Dermis blood vessel endothelial cell (primary cell): ENCODE measurements at places on chromosomes 2 and 18.

GRCh38 chr2:77604953-77605929 lies 83.1 kb upstream of the LRRTM4 start:
- DNase-seq = no peak

GRCh38 chr2:51441786-51442185 lies 409.9 kb upstream of the NRXN1 start:
- peak; percentile 40 for DNase-seq

DNA sequence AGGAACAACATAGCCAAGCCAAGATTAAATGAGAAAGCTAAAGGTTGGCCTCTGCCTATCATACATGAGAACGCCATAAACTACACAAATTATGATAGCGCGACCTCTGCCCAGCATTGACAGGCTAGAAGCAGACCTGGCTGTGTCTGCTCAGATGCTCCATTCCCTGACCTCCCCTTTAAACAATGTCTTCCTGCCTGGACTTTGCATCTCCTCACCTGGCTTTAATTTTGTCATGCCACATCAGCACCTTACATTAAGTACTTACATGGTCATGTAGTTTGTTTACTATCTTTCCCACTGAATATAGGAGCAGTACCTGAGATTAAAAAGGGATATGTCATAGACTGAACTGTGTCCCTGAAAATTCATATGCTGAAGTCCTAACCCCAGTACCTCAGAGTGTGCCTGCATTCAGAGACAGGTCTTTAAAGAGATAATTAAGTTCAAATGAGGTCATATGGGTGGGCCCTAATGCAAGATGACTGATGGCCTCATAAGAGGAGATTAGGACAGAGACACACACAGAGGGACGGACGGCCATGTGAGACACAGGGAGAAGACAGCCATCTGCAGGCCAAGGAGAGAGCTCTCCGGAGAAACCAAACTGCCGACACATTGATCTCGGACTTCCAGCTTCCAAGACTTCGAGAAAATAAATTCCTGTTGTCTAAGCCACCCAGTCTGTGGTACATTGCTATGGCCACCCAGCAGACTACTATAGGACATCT lies 103.7 kb downstream of the BIN1 start:
- DNase-seq = no peak

GRCh38 chr2:19408592-19408991 lies 50.2 kb upstream of the OSR1 start:
- DNase-seq = no peak

DNA sequence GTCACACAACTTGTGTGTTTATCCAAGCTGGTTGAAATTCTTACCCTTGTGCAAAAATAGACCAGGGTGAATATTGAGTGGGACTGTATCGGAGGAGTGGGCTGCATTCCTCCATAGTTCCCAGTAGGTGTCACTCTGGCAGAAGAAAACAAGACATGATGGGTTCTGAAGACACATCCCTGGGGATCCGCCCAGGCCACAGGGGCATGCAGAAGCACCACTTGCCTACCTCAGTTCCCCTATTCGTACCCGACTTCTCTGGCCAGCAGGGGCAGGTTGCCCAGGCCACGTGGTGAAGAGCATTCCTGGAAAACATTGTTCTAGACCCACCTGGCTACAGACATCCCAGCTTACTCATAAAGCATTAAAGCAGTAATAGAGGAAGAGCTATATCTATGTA lies 168.2 kb downstream of the FAM210A start:
- peak; percentile 65 for DNase-seq

GRCh38 chr2:141438536-141438935 lies 692.3 kb downstream of the LRP1B start:
- no peak for DNase-seq

GRCh38 chr2:100234141-100234540 lies 88.2 kb downstream of the LONRF2 start:
- DNase-seq = no peak

DNA sequence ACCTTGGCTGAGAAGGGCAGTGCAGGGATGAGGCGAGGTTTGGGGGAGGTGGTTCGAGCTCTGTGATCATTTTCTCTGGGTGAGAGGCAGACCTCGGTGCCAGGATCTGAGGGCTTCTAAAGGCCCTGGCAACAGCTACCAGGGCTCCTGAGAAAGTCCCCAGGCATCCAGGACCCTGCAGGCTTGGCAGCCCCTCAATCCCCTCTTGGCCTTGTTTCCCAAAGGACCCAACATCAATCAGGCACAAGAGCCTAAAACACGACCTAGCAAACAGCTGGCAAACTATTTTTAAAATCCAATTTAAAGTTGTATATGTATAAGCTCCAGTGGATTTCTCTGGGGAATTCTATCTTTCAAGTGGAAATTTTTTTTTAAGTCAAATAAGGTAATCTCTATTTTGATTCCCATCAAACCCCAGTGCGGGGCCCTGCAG lies 15.0 kb upstream of the MAT2A start:
- DNase-seq = no peak

DNA sequence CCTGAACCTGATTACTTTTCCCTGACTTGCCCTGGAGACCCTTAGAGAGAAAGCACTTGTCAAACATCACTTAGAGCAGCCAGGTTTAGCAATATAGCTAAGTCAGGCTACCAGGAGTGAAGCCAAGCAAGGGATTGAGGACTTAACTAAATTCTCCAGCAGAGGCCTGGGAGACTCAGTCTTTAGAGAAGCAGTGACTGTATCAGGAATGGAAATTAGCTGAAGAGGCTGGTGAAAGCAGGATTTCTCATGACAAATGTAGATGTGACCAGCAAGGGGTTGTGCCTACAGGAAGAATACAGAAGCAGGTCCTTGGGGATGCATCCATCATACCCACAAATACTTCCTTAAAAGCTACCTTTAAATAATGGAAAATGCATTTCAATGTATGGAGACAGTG lies 368.9 kb upstream of the MEIS1 start:
- no peak for DNase-seq

- peak; percentile 92 for DNase-seq
These were observed 36.5 kb downstream of the EFR3B start for GRCh38 chr2:25078170-25079049.

GRCh38 chr18:49699303-49699702 lies 114.0 kb downstream of the ACAA2 start:
- DNase-seq = no peak

DNA sequence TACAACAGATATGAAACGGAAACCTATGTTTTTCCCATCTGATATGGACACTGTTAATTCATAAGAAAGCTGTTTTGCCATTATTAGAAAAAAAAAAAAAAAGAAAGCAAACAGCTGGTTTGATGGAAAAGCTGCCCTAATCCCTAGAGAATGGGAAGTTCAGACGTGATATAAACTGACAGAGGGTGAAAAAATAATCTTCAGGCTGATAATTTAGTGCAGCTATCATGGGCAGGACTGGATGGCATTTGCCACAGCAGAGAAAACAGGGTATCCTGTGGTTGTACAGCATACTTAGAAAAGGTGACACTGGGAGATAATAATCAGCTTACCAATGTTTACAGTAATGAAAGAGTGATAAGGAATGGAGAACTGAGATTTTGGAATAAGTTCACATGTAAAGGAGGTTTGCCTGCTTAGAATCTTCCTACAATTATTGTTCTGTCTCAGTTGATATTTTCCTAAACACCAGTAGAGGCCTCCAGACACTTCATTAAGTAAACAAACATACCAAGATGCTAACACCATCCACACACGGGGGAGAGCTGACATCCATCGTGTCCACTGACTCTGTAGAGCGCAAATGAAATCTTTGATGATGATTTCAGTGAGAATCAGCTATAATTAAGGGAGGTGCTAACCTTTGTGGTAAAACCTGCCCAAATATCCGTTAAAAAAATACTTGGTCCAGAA lies 211.6 kb upstream of the MMADHC start:
- DNase-seq = peak; percentile 72

DNA sequence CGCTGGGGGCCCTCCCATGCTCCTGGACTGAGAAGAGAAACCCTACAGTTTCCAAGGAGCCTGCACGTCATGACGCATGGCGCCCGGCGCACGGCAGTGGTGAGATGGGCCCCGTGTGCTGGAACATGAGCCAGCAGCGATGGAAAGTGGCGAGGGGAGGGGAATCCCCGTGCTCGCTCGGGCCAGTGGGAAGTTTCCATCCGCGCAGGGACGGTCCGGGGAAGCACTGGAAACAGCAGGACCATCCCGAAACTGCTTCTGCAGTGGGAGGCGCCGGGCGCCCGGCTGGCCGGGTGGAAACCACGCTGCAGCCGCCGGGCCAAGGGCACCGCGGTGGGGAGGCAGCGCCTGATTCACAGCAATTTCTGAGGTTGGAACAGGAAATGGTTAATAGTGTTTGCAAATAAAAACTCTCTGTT lies 4.9 kb upstream of the PDCD1 start:
- DNase-seq = peak; percentile 71

- DNase-seq = no peak
These were observed 1127.0 kb upstream of the CRIM1 start for GRCh38 chr2:35228584-35228983.

DNA sequence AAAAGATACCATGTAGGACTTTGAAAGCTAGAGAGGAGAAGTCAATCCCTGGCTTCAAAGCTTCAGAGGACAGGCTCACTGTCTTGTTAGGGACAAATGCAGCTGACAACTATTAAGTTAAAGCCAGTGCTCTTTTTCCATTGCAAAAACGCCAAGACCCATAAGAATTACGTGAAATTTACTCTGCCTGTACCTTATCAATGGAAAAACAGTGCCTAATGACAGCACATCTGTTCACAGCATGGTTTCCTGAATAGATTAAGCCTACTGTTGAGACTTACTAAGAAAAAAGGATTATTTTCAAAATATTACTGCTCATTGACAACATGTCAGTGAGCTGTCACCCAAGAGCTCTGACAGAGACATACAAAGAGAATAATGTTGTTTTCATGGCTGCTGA lies 52.9 kb downstream of the ANKRD12 start:
- DNase-seq = no peak

- peak; percentile 84 for DNase-seq
These were observed 68.6 kb downstream of the EXOC6B start for GRCh38 chr2:72757177-72757775.

DNA sequence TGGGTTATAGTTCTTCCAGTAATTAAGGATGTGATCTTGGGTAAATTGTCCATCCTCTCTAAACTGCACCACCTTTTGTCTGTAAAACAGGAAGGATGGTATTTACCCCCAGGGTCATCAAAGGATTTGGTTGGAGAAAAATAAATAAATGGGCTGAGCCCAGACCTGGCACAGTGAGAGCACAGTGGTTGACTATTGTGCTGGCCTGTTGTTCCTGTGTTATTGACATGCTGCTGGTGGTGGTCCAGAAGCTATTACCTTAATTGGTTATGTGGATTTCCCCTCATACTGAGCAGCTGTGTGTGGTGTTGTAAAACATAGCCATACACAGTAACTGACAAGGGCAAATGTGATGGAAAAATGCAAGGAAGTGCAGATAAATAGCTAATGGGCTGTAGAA lies 746 bp upstream of the IL37 start:
- no peak for DNase-seq

GRCh38 chr2:24456599-24457556 lies 34.2 kb upstream of the NCOA1 start:
- DNase-seq = peak; percentile 65

DNA sequence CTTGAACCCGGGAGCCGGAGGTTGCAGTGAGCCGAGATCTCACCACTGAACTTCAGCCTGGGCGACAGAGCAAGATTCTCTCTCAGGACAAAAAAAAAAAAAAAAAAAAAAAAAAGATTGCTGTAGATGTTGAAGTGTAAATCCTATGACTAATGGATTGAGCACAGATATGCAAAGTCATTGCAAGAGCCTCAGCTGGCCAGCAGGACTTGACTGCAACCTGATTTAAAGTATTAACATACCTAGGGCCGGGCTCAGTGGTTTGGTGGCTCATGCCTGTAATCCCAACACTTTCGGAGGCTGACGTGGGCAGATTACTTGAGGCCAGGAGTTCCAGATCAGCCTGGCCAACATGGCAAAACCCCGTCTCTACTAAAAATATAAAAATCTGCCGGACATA lies 103.4 kb upstream of the MSH2 start:
- no peak for DNase-seq

DNA sequence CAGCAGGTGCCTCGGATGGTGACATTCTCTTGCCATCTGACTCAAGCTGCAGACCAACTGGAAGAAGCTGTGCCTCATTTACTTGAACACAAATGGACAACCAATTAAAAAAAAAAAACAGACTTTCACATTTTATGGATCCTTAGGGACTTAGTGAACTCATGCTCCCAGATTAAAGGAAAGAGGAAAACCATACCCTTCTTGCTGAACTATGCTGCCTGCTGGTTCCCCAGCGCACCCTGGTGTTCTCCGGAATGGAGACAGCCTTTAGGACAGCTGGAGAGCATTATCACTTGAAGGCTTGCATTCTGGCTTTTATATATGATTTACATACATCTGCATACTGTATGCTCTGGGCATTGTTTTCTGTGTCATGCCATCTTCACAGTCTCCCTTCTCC lies 370.7 kb downstream of the SLC4A3 start:
- DNase-seq = no peak

DNA sequence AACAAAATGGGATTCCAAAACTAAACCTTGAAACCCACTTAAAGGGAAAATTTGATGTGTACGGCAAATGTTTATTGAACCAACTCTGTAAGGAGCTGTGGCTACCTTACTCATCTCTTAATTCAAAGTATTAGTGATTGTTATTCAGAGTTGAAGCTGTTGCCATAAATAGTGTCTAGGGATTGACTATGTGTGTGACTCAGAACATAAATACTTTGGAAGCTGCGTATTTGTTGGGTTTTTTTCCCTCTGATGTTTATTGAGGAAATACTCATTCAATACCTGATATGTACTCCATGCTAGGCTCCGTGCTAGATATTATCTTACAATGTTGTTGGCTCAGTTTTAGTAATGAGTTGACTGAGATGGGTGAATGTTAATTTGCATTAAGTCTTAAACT lies 90.4 kb downstream of the PTRHD1 start:
- peak; percentile 88 for DNase-seq

DNA sequence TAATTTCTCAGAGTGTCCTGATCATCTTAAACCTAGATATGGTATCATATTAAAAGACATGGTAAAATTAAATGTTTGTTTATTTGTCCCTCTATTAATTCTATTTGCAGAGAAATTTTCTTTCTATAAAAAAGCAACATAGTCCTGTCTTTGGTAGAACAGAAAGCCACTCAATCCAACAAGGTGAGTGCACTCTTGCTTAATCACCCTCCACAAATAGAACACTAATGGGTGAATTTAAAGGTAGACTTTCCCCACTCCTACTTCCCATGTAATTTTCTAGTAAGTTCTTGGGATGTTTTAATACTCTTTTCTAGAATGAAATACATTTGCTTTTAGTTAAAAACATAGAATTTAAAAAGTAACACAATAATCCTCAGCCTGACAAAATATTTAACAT lies 97.7 kb downstream of the PIGN start:
- DNase-seq = no peak

DNA sequence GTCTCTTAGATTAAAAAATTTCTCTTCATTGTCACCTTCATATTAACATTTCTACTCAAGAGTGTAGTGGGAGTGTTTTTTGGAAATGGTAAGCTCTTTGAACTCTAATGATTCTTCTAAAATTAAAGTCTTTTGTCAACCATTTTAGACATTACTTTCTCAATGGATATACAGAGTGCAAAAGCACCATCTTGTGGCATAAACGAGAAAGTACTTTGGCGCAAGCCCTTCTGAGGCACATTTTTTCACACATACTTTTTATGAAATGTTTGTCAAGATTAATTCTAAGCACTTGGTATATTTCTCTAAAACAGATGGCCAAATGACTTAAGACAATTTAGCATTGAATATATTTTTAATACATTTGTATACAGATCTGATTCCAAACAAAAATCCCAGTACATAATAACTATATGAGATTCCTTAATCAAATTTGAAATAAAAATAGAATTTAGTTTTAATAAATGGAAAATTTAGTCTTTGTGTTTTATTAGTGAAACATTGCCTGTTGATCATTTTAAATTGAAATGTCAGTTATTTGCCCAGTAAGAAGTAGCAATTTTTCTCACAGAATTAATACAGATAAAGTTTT lies 63.3 kb upstream of the GALNT5 start:
- peak; percentile 79 for DNase-seq
